ENCODE measurements at places on chromosomes 11 and 22.

DNA sequence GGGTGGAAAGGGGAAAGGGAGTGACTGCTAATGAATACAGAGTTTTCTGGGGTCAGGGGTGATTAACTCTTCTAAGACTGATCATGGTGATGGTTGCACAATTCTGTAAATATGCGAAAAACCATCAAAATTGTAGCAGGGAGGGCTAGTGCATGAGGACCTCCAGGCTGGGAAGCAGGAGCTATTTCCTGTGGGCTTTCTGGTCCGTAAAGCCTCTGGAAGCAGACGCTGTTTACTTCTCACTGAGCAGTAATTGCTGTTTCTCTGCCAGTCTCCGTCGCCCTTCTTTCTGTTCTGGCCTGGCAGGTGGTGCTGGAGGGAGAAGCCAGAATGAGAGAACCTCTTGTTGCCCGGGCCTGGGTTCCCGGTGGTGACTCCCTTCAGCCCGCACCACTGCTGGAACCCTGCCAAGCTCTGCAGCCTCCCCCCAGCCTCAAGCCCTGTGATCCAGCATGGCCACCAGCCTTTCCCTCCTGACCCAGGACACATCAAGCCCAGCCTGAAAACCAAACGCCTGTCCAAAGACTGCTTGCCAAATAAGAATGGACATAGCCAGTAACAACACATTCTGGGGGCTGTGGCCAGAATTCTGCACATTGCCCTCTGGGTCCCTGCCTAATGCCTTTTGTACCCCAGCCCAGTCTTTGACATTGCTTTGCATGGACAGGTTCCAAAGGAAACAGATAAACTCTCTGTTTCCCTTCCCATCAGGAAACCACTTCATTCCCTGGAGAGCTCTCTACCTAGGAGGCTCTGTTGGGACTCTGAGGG is 201.0 kb upstream of the NAV2 start:
- DNase-seq, result no peak

DNA sequence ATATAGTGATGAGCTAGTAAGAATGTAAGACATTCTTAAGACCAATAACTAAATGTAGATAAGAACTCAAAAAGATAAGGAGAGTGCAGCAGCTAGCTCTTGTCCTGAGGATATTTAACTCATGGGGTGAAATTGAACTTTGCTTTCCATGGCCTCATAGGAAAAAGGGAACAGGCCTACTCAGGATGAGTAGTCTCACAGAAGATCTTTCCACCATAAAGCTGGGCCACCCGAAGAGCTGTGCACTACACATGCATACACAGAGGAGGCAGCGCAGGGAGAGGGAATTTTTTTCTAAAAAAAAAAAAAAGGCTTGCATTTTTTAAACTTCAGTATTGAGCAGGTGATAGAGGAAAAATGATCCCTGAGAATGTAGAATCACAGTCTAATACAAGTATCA is 59.9 kb upstream of the CFAP300 start:
- DNase-seq, result no peak

- no peak for DNase-seq
These were observed 43.6 kb upstream of the HORMAD2 start for GRCh38 chr22:30036656-30037055.

GRCh38 chr11:202490-202889 is 4.7 kb downstream of the BET1L start:
- no peak for DNase-seq

GRCh38 chr22:50396751-50397370 is 53.7 kb downstream of the PPP6R2 start:
- no peak for DNase-seq

- peak; percentile 92 for DNase-seq
These were observed 907 bp upstream of the PHLDA2 start for GRCh38 chr11:2929950-2930703.

DNA sequence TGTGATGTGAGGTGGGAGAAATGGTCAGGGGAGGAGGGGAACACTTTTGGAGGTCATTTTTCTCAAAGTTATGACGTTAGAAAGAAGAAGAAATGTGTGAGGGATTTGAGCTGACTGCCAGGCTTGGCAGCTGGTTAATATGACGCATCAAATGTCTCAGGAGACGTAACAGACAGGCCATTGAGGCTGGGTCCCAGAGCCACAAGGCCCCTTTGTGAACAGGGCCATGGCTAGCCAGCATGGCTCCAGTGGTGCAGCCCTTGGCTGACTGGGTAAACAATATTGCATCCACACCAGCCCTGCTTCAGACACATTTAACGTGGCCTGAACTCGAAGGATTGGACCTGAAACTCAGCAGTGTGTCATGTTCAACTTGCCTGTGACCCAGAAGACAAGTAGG is 34.3 kb downstream of the AMOTL1 start:
- DNase-seq, result no peak

- no peak for DNase-seq
These were observed 375.6 kb upstream of the C11orf87 start for GRCh38 chr11:109046284-109046992.

- DNase-seq, result peak; percentile 72
These were observed 72.0 kb upstream of the NARS2 start for GRCh38 chr11:78646564-78647185.

GRCh38 chr11:110883256-110883655 is 171.0 kb upstream of the ARHGAP20 start:
- DNase-seq, result no peak

DNA sequence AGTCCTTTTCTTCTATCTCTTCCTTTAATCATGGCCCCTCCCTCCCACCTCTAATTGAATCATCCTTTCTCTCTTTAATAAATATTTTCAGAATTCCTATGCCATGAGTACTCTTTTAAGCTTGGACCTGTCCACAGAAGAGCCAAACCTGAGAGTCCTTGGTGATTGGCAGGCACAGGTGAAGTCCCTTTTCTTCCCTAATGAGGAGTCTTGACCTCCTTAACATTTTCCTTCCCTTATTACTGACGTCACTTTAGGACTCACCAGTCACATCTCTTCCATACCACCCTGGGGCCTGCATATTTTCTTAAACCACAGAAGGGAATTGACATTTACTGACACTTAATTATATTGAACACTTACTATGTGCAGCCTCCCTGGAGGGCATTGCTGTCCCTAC is 41.0 kb upstream of the RASSF10 start:
- no peak for DNase-seq

- DNase-seq, result no peak
These were observed 56.9 kb downstream of the ABTB2 start for GRCh38 chr11:34300926-34301295.

- DNase-seq, result no peak
These were observed 1.6 kb downstream of the IPO7 start for GRCh38 chr11:9386086-9386485.

GRCh38 chr11:128525411-128526243 is 61.7 kb downstream of the ETS1 start:
- DNase-seq, result peak; percentile 44

DNA sequence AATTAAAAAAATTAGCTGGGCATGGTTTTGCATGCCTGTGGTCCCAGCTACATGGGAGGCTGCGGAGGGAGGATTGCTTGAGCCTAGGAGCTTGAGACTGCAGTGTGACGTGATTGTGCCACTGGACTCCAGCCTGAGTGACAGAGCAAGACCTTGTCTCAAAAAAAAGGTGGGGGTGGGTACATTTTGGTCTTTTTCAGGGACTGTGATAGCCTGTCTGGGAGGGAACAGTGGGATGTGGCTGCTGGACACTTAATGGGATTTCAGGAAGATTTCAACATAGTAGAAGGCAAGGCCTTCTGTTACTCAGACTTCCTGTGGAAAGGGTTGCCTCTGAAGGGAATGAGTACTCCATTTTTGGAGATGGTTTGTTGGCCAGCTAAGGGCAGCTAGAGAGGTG is 40.6 kb downstream of the RELT start:
- DNase-seq, result no peak

GRCh38 chr11:14336507-14337503 is 22.2 kb downstream of the RRAS2 start:
- no peak for DNase-seq

DNA sequence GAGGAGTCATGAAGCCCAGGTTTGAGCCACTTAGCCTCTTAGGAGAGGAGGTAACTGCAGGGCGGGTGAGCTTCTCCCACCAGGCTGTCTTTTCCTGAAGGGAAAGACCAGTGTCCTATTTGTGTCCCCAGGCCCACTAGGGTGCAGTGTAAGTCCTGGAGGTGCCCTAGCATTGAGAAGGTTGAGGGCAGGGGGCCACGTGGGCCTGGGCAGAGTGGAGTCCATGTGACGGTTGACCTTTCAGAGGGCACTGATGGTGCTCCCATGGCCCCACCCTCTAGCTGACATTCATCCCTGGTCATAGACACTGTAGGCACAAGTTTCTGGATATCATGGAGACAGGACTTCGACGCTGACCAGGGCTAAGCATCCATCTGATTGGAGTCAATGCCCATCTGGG is 44.1 kb upstream of the TP53I11 start:
- no peak for DNase-seq

DNA sequence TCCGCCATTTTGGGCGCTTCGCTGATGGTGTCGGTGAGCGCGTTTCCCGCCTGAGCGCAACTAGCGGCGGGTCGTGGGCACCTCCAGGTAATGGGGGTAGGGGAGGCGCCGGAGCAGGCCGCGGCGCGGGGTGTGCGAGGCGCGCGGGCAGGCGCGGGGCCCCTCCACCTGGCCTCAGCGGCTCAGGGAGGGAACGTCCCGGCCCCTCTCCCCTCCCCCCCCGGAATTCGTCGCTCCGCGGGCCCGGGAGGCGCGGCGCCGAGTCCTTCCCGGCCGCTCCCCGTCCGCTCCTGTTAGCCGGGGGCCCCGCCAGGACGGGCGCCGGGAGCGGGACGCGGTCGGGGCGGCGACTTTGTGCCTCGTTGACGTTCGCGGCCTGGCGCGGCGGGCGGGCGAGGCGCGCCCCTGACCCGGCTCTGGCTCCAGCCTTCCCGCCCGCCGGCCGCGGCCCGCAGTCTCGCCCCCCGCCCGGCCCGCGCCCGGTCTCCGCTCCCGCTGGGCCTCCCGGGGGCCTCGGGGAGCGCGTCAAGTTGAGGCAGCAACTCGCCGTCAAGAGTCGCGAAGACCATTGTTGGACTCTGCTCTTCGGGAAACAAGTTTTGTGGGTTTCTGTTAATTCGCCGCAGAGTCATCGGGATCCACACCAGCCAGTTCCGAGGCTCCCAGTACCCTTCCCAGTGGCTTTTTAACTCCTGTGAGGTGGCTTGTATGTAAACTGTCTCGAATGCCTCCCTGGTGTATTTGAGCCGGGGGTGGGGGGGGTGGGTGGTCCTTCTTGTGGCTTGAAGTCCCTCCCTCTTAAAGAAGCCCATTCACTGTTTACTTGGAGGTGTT is at the start of gene PPP6R3:
Gene PPP6R3, plus strand, starts transcription at position 12 of the 834 bp plus-strand sequence. CDS start 76,913 bp downstream, outside the sequence.
- peak; percentile 92 for DNase-seq

DNA sequence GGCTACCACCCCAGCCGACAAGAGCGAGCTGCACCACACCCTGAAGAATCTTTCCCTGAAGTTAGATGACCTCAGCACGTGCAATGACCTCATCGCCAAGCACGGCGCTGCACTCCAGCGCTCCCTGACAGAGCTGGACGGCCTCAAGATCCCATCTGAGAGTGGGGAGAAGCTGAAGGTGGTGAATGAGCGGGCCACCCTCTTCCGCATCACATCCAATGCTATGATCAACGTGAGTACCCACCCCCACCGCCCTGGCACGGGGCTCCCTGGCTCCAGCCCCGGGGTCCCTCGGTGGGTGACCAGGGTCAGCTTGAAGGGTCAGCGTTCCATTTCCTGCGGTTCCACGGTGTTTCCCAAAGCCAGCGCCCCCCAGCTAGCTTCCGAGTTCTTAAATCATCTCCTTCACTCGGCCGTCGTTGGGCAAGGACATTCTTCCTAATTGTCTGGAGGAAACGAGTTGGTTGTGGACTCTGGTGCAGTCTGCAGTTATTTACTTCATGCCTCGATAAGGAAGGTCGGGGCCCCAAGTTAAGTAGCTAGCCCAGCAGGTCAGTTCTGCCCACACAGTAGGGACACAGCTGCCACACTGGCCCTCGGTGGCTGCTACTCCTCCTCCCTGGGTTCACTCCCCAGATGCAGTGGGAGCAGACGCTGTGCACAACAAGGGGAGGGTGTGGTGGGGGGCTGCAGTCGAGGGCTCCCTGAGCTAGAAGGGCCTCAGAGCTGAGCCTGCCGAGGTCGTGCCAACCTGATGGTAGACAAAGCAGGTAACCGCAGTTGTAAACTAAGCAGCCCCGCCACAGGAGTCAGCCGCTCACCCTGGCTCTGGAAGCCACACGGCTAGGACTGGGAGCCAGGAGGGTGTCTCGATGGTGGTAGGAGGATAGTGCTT is 97.9 kb downstream of the MORC2 start:
- peak; percentile 58 for DNase-seq

DNA sequence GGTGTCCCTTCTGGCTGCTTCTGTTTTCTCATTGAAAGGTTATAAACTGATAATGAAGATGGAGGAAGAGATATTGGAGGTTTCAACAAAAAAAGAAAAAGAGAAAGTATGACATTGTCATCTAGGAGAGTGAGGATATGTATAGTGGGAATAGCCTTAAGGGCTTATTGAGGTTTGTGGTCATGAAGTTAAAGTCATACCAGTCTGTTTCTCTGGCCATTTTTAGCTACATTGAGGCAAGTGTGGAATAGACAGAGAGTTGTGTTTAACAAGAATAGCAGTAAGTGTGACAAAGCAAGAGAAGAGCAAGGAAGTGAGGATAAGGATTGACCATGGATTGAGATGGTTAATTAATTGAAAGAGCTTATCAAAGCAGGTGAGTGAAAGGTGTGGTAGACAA is 110.4 kb downstream of the ELP4 start:
- no peak for DNase-seq

GRCh38 chr11:101555366-101555765 is 28.4 kb downstream of the TRPC6 start:
- no peak for DNase-seq

DNA sequence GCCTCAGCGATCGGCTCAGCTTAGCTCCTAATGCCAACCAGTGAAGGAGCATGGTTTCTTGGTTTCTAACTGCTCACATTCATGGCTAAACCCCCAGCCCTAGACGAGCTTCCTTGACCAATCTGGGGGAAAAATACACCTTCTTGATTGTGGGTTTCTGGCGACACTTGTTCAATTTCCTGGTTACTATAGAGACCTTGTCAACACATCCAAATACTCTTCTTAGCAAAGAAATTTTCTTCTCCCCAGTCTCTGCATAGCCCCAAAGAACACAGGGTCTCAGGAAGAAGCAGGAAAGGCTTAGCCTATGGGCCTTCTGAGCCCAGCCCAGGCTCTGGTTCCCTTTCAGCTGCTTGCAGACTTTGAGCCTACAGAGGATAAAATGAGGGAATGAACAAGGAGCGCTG is 88.5 kb upstream of the SYT13 start:
- no peak for DNase-seq

- DNase-seq, result no peak
These were observed 2.6 kb upstream of the NLRP10 start for GRCh38 chr11:7967826-7968225.

GRCh38 chr11:72491001-72491400 is 56.7 kb upstream of the CLPB start:
- no peak for DNase-seq

GRCh38 chr11:1773131-1773993 is 9.6 kb upstream of the CTSD start:
- DNase-seq, result peak; percentile 43

DNA sequence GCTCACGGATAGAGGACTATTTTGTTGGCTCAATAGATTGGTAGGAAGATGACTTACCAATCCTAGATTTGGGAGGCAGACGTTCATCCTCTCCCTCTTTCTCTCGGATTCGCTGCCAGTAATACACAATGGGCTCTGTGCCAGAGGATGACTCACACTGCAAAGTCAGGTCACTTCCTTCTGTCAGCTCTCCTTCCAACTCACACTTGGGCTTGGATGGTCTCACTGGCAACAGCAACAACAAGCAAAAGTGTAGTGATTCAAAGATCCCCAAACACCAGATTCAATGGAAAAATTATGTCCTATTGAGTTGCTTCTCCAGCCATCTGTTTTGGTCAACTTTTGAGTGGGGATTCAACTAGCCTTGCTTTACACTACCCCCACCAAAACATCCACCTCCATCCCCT is 21.7 kb upstream of the HSPA8 start:
- no peak for DNase-seq

GRCh38 chr22:37196539-37197450 is 8.7 kb upstream of the C1QTNF6 start:
- peak; percentile 69 for DNase-seq

Measured in H7 (cell line).